RPMI8226 (cell line): ENCODE measurements at places on chromosomes 2 and 18.

DNA sequence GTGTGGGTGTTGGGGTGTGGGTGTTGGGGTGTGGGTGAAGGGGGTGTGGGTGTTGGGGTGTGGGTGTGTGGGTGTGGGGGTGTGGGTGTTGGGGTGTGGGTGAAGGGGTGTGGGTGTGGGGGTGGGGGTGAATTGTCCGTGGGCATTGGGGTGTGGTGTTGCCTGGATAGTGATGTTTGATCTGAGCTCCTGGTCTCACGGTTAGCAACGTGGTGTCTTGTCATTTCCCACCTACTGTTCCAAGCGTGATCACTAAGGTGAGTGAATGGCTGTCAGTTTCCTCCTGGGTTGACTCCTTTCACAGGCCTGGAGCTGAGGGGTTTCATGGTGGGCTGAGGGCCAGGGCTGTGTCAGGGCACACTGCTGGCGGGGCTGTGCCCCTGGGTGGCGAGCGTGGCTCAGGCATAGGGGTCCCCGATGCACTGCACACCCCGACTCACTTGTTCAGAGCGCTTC is 27.2 kb downstream of the RTP5 start:
- no peak for DNase-seq

GRCh38 chr18:55999641-56000040 is 411.6 kb upstream of the TCF4 start:
- DNase-seq = no peak

DNA sequence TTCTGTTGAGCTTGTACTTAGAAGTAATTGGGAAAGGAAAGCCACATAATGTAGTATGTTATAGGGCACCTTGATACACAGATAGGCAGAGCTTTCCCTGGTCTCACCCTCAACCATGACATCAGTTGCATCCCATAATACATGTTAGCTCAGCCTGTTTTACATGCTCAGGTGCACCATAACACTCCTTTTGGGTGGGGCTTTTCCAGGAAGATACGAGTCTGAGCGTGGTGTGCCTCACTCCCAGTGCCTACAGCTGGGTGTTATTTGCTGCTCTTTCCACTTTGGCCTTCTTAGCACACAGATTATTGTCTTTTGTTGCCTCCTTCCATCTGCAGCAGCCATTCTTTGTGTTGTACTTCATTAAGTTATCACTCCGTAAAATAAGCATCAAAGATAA is 11.9 kb downstream of the TTC39C start:
- no peak for DNase-seq

DNA sequence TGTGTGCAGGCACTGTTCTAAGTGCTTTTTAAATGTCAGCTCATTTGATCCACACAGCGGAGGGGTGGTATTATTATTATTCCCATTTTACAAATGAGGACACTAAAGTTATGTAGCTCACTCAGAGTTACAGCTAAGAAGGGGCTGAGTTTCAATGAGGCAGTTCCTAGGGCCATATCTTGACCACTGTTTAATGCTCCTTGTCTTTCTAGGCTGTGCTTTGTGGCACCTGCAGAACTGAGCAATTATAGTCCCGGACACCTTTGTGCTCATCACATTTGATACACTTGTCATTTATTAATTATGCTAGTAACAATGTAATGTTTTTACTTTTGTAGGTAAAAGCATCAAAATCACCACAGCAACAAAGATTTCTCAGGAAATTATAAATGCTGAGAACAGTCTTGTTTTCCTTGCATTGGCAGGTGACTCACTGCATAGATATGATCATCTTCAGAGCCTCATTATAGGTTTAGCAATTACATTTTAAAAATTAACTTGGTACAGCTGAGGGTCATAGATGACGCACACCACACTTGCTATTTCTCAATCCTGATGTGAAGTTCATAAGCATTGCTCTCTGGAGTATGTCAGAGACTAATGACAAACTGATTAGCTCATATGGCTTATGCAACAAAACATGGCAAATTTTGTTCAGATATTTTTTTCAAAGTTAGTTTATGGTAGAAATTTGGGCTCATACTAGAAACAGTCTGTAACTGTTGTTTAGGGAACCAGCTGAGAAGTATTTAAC is 366.8 kb downstream of the TGIF1 start:
- no peak for DNase-seq

GRCh38 chr2:108605947-108606346 is 71.7 kb downstream of the LIMS1 start:
- DNase-seq = no peak

DNA sequence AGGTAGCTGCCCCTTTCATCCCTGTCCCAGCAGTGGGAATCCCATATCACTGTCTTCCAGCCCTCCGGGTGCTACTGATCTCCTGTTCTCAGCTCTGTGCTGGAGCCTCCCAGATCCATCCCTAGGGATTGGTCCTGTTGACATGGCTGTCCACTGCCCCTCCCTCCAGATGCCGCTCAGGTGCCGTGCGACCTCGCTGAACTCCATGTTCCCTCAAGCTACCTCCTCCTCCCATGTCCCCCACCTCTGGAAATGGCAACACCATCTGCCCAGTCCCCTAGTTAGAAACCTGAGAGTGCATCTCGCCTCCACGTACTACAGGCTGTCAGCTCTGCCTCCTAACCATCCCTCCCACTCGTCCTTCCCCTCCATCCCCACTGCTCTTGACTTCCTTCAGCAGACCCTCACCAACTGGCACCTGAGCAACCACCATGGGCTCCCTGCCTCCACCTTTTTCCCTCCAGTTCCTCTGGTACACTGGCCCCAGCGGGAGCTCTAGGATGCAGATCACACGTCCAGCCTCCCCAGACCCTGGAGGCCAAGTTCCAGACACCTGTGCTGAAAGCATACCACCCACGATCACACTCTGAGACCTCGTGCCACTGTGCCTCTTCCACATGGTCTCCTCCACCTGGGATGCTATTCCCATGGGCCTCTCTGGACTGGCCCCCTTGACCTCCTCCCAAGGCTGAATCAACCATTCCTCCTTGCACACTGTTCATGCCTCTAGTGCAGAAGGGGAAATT is 106.8 kb downstream of the KLHL29 start:
- DNase-seq = no peak

DNA sequence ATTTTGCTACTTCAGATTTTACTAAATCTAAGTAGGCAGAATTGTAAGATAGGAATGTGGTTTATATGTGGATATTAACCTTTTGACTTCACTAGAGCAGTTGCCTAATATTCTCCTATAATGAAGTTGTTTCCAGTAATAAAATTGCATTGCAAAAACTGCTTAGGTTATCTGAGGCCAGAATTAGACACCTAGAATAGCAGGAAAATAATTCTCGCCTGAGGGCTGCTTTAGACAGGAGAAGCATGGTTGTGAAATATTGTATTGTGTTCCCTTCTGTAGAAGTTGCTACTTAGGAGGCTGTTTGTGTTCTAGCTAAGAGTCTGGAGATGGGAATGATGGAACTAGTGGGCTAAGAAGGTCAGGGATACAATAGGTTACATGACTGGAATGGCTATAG is 146.3 kb downstream of the PLCL1 start:
- no peak for DNase-seq

DNA sequence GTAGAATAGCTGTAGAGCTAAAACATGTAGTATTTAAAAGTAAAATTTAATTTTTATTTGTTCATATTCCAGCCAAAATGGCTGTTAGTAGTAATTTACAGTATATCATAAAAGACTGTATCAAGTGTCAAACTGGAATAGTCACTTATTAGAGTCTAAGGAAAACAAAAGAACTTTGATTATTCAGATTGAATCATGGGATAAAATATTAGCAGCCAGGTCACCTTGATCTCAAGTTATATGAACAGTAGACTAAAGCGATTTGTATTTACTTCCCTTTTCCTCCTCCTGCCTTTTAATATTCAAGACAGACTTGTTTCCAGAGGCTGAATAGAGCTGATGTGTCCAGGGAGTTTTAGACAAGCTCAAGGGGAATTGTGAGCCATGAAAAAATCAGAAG is 54.4 kb downstream of the PMAIP1 start:
- DNase-seq = no peak
